ENCODE measurements at places on chromosomes 13 and 19.

DNA sequence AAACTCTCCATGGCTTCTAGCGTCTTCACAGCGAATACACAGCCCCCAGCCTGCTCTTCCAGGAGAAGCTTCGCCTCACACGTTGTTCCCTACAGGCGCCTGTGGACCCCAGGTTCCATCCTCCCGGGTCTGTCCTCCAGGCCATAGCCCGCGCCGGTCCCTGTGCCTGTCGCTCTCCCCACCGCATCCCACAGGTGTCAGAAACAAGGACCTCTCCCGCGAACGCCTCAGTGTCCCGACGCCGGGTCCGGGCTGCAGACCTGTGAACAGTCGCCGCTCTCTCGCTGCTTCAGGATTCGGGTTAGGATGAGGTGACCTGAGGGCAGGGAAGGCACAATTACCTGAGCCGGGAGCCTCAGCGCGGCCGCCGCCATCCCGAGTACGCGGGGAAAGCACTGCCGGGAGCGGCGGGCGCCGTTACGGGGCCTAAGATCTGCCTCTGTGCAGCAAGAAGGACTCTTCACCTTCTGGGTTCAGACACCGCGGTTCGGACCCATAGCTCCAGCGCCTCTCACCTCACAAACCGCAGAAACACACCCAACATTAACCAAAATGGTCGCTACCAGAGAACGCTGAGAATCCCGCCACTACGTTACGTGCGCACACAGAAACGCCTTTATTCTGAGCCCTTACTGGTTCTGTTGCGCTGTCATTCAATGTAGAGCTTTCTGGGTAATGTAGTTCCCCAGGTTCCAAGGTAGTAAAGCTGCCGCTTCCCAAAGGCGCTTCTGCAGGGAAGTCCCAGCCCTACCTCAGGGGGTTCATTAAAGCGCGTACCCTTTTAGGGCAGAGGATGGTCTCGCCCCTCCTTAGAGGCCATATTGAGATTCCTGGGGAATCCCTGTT lies at the start of gene ZNF418:
Gene ZNF418, minus strand, starts transcription at position 583 of the 846 bp plus-strand sequence. CDS start 1,580 bp downstream, outside the sequence.
- no peak for DNase-seq

DNA sequence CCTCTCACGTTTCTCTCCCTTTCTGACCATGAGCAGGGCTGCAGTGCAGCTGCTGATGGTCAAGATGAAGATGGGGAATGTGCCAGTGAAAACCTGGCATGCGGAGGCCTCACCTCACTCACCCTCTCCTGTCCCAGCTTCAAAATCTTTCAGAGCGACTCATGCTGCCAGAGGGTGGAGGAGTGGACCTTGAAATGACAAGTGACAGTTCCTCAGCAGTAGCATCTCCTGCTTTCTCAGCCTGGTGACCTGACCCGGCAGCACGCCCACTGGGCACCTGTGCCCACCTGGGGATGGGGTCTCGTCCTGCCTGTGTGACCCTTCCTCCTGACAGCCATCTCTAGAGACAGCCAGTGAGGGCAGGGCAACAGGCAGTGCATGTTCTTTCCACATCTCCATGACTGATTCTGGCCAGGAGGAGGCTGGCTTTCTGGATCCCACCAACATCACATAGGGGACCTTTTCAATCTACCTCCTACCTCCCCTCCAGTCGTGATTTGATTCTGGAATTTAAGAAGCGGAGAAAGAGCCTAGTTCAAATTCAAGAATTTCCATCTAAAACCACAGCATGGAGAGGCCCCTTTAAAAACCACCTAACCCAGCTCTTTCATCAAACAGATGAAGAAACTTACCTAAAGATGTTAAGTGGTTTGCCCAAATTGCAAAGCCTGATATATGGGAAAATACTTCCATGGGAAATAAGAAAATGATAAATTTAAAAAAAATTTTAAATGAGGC lies 45.8 kb downstream of the RFX2 start:
- no peak for DNase-seq

DNA sequence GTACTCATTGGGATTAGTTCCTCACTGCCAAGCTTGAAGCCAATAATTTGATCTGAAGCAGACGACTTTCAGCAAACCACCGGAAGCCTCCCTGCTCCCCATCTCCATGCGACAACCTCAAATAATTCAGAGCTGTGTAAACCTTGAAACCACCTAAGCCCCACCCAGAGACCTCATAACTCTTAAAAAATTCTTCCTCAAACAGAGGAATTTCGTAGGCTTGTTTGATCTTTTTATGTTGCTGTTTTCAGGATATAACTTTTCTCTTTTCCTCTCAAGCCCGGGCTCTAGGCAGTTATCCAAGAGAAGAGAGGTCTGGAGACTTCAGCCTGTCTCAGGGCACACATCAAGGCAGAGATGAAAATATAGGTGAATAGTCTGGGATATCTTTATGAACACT lies 311.6 kb downstream of the KCNRG start:
- no peak for DNase-seq

DNA sequence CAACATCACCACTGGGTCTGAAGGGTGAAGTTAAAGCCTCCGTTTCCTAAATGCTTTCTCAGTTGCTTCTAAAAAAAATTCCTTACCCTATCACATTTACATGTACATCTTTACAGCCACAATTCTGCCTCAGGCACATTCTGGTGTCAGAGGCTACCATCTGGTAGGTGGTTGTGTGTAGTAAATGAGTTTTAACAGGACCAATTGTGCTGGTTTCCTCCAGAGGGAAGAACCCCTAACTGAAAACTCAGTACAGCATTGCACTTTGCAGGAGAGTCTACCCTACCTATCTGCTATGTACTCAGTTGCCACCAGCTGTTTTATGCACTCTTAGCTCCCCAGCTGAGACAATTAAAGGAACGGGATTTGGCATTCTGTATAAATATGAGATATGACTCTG lies 1576.5 kb downstream of the PCDH9 start:
- no peak for DNase-seq

DNA sequence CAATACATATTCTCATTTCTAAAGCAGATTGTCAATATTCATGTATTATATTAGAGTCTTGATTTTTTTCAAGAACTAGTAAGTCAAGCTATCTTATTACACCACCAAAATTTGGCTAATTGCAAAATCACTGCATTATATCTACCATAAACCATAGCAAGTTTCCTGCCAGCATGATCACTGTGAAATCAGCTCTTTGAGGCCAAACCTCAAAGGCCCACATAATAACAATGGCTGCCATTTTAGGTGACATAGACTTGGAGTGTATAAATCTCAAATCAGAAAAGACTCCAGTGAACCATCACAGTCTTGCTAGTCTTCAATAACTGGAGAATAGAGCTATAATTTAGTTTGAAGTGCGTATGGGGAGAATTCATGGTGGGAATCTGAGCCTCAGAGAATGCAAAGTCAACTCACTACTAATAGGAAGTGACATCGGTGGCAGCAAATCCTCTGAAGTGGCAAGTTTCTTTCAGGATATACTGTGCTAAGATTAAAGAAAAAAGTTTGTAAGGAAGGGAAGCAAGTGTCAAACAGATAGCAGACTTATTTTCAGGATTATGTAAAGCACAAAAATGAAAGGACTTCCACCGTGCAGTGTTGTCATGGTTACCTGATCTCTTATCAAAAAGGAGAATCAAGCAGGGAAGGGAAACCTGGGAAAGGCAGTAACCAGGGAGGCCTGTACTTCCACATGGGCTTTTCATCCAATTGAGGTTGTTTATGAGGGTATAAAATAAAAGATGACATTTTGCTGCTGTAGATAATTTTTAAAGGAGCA lies 117.4 kb upstream of the FNDC3A start:
- DNase-seq: no peak

- DNase-seq: no peak
Observed at GRCh38 chr13:37143911-37144310, 38.4 kb upstream of the CSNK1A1L start.

DNA sequence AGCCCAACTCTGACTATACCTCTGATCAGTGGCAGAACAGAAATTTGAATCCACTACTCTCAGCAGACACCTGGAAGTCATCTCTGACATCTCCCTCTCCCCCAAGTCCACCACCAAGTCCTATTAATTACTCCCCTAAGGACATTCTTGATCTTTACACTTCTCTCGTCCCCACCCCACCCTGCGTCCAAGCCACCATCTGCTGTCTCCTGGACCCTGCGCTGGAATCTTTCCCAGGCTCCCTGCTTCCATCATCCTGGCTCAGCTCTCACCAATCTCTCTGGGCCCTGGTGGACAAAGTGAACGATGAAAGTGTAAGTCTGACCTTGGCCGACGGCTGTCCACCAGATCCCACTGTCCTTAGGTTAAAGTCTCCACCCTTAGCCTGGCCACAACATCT lies 145.6 kb upstream of the GJB6 start:
- DNase-seq: no peak

- DNase-seq: no peak
Observed at GRCh38 chr13:100483841-100484381, 104.7 kb downstream of the GGACT start.

- DNase-seq: no peak
Observed at GRCh38 chr19:39937787-39938186, 3.4 kb upstream of the FCGBP start.

DNA sequence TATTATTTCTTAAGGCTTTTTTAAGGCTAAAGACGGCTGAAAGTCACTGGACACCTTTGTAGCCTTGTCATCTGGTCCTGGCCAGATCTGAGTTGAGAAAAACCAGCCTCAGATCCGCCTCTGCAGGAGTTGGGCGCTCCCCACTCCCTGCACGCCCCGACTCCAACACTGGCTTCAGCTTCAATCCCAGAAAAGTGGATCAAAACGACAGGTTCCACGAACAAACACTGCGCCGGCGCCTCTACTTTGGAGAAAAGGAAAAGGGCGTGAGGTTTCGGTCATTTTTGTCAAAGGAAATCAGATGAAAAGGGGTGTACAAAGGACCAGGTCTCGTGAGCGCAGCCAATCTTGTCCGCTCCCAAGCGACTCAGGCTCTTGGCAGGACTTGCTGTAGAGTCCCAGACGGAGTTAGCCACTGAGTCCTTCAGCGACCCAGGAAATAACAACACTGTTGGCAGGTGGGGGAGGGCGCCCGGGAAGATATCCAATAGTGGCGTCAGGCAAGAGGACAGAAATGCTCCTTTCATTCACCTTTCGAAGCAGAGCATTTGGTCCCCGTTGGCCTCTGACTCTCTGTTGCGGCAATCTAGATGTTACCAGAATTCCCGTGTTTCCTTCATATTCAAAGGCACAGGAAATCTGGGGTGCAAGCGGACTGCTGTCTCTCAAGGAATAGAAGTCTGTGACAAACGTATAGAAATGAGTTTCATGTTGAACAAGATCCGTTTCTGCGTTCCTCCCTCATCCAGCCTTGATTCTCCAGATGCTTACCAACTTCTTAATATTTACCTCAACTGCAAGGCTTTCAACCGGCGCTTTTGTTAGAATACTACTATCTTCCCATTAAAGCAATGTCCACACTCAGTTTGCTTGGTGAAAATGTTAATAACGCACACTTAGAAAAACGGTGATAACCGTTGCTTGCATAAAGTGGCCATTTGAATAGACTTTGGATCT lies 1.8 kb upstream of the CCNA1 start:
- no peak for DNase-seq

DNA sequence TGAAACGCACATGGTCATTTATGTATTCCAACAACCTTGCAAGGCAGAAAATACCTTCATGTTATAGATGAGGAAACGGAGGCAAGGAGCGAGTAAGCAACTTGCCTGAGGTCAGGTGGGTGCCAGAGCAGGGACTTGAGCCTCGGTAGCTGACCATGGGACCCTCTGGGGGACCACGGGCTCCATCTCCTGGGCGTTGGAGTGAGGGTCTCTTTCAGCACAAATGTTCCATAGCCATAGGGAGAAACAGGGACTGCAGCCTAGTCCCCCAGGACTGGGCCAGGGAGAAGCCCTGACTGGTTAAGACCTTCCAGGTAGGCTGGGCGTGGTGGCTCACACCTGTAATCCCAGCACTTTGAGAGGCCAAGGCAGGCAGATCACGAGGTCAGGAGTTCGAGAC lies 38.4 kb upstream of the ADGRE5 start:
- no peak for DNase-seq
